HT1080 (cell line): ENCODE measurements at places on chromosomes 3 and 15. TPM values are rescaled to one million over a fixed set of nuclear protein-coding genes. Genes with fewer than 3 reads are reported as not detected.

Gene VILL
- total RNA-seq, result 1.0 and 1.1 TPM in 2 replicates

Gene NPRL2
- 47.5 and 57.4 TPM in 2 replicates for total RNA-seq

Gene MASP1
- total RNA-seq, result 1.3 TPM in 1 of 2 replicates, not detected in the other

Gene PCCB
- total RNA-seq, result 78.8 and 87.1 TPM in 2 replicates

Gene TMEM87A
- total RNA-seq, result 31.3 and 42.4 TPM in 2 replicates

Gene CSTA
- total RNA-seq, result 0.34 and 1.7 TPM in 2 replicates

Gene SNX4
- total RNA-seq, result 22.3 and 25.7 TPM in 2 replicates

Gene FAM3D
- total RNA-seq, result not detected in 2 replicates

Gene NANOGP8
- not detected in 2 replicates for total RNA-seq

Gene CELSR3
- 3.5 and 3.8 TPM in 2 replicates for total RNA-seq

Gene GPR149
- total RNA-seq, result not detected in 2 replicates

Gene RNU5B-1
- total RNA-seq, result not detected in 2 replicates

Gene SLC38A3
- 2.2 TPM in 1 of 2 replicates, not detected in the other for total RNA-seq

Gene HTR3C
- total RNA-seq, result not detected in 2 replicates

Gene ELP6
- 65.0 and 65.8 TPM in 2 replicates for total RNA-seq

Gene NEDD4
- total RNA-seq, result 17.5 and 19.5 TPM in 2 replicates

GRCh38 chr3:31456373-31456772 lies 76.4 kb upstream of the STT3B start:
- DNase-seq, result no peak

DNA sequence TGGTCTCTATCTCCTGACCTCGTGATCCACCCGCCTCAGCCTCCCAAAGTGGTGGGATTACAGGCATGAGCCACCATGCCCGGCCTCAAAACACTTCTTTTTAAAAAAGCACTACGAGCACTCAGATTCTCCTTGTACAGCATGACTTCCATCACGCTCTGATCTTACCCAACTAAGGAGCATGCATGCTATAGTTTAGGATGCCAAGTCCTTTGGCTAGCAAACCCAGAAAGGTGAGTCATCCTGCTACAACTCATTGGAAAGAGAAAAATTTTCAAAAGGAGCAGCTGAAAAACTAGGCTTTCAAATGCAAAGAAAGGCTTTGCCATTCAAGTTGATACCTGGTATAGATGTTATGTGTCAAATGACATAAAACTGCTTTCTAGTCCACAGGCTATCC lies 70.3 kb upstream of the PRICKLE2 start:
- peak; percentile 77 for DNase-seq

DNA sequence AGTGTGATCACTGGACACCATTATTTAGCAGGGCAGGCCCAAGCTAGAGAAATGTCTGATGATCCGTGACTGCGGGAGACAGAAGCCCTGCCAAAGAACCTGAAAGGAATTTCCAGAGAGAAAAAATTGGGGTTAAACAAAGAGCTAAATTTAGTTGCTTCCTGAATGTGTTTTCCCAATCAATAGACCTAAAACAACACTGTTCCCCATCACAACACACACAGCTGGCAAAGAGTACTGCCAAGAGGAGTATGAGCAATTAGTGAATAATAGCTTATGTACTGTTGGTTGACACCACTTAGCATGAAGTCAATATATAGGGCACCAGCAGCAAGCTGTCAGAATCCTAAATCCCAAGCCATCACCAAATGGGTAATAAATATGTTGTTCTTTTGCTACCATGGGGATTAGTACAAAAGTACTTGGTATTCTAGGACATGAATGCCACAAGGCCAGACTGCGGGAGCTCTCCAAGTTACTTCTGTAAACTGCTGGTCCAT lies 35.7 kb downstream of the CLK3 start:
- no peak for DNase-seq

GRCh38 chr3:129585949-129586657 lies 20.4 kb downstream of the PLXND1 start:
- DNase-seq, result no peak

DNA sequence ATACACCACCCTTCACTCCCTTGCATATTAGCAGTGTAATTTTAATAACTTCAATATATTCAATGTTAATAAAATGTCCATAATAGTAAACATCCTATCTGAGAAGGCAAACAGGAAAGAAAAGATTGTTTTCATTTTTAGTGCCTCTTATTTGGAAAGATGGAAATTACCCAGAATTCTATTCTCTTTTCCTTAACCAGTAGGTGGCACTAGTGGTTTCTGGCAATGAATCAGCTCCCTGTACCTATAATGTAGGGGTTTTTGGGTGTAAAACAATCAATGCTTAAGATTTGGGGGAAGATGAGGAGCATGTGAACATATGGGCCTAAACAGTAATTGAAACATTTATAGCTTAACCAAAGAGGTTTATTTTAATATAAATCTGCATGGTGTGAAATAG lies 5.7 kb upstream of the SEMA6D start:
- DNase-seq, result peak; percentile 13

DNA sequence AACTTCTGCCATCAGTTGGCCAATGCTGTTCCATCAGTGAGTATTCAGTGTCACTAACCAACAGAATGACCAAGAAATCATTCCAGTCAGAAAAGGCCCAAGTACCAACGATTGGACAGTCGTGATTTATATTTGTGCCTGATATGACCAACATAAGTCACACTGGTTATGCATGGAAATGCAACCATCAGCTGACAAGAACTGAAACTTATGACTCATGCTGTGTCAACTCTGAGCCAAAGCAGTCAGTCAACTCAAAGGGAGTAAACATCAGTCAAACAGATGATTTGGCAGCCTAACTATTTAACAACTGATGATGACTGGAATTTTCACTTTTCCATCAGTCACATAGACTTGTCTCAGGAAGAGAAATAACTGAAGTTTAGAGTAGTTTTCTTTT lies 142.4 kb downstream of the ANXA2 start:
- DNase-seq, result peak; percentile 65

- no peak for DNase-seq
These were observed 3.6 kb downstream of the MAP4 start for GRCh38 chr3:48012659-48013058.

- DNase-seq, result no peak
These were observed 177.2 kb downstream of the LRRC3B start for GRCh38 chr3:26799679-26800317.

GRCh38 chr15:74657846-74658245 lies 38.0 kb downstream of the EDC3 start:
- peak; percentile 13 for DNase-seq

DNA sequence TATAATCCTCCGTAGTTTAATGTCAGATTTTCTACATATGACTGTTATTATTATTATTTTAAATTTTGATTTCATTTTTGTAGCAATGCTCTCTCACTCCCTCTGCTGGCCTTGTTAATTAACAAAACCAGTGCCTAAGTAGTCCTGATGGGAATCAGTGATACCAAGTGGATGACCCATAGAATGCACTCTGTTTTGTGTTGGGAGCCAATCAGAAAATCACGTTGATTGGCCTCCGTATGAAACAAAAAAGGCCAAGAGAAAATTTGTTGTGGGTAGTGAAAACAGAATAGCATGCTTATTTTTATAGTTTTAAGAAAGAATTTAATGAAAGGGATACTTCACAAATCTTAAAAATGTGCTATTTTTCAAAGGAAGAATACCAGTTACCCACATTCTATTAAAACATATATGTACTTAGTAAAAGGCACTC lies 34.4 kb upstream of the MEIS2 start:
- peak; percentile 31 for DNase-seq

GRCh38 chr15:36844534-36844998 lies 255.8 kb downstream of the MEIS2 start:
- DNase-seq, result no peak

DNA sequence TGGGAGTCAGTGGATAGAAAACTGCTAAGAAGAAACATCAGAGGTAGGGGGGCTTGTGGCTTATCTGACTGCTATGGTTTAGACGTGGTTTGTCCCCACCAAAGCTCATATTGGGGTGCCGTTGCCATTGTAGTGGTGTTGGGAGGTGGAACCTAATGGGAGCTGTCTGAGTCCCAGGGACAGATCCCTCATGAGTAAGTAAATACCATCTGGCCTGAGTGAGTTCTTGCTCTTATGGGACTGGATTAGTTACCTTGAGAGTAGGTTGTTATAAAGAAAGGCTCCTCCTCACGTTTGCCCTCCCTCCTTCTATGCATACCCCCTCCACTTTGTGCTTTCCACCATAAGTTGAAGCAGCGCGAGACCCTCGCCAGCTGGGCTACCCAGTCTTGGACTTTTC lies 53.4 kb upstream of the VILL start:
- no peak for DNase-seq

DNA sequence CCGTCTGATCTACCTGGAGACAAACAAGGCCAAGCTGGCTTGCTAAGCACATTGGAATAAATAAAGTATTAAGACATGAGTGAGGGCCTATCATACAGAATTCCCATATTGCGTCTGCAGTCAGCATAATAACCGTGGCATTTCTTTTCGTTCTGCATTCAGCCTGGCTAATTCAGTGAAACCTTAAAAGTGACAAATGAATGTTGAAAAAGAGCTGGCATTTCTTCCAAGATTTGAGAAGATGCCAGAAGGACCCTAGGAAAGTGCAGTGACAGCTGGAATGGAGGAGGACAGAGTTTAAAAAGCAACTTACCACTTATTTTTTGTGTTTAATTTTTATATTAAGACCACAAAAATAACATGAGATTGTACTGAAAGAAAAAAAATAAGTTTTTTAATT lies 67.1 kb downstream of the SUCLG2 start:
- no peak for DNase-seq

- peak; percentile 44 for DNase-seq
These were observed 1050.2 kb downstream of the AGBL1 start for GRCh38 chr15:87129916-87130315.

- no peak for DNase-seq
These were observed 34.0 kb downstream of the CBLB start for GRCh38 chr3:105834768-105835167.

- DNase-seq, result no peak
These were observed 196.8 kb upstream of the LPP start for GRCh38 chr3:187957165-187957581.

DNA sequence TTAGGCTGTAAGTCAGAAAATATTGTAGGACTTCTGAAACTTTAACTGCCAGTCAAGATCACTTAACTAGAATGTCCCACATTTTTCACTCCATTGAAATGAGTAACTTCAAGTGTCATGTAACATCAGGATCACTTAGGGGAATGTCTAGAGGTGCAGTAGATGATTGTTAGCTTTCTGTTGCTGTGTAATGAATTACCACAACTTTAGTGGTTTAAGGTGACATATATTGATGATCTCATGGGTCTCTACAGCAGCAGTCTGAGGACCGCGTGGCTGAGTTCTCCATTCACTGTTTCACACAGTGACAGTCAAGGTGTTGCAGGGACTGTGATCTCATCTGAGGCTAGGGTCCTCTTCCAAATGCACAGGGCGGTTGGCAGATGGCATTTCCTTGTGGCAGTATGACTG lies 82.7 kb downstream of the SLC25A26 start:
- no peak for DNase-seq

GRCh38 chr3:137770066-137770834 lies 6.1 kb downstream of the SOX14 start:
- no peak for DNase-seq

DNA sequence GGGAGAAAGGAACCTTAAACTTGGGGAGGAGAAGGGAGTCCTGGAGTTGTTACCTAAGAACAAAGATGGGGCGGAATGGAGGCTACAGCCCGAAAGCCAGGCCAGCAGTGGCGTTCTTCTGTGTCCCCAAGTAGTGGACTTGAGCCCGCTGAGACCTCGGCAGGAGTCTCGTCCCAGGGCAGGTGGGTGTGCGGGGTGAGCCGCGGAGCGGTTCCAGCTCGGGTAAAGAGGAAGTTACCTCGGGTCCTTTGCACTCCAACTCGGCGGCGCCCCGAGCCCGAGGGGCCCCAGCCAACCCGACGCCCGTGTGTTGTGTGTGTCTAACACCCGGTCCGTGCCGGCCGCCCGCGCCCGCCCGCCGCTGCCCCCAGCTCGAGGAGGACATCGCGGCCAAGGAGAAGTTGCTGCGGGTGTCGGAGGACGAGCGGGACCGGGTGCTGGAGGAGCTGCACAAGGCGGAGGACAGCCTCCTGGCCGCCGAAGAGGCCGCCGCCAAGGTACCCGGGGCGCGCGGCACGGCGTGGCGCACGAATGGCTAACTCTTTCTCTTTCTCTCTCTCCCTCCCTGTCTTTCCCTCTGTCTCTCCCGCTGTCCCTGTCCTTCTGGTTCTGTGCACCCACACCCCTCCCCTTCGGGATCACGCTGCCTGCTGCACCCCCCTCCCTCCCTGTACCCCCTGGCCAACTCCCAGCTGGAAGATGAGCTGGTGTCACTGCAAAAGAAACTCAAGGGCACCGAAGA lies 959 bp downstream of the TPM1 start:
- no peak for DNase-seq

DNA sequence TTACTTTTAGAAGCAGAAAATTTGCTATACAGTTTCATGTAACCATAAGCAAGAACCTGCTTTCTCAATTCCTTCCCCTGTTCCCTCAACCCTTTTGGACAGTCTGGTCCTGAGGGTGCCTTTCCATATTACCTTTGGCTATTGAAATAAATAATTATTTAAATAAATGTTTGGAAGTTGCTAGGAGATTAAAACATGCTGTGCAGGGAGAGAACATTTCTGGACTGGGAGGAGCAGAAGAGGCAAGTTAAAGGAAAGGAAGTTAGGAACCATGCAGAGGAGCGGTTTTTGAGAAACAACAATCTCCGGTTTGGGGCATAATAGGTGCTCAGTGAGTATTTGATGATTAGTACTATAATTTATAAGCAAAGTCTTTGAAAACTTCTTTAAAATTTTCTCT lies 41.8 kb downstream of the ZNF609 start:
- DNase-seq, result no peak

GRCh38 chr15:38069511-38070011 lies 135.1 kb downstream of the TMCO5A start:
- DNase-seq, result peak; percentile 83

DNA sequence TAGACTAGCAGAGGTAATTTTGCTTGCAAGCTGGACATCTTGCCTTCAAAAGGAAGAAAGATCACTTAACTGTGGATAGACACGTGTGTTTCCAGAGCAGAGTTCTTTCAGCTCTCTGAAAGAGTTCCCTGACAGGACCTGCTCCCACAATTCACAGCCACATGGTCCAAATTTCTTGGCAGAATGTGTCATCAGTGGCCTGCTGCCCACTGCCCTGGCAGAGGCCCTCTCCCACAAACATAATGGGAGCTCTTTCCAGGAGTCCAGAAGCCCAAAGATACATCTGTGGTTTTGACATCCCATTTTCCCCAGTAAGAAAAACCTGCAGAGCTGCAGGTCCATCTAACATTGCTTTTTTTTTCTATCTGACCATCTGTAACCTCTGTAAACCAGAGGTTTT lies 48.3 kb downstream of the SERPINI1 start:
- peak; percentile 34 for DNase-seq

DNA sequence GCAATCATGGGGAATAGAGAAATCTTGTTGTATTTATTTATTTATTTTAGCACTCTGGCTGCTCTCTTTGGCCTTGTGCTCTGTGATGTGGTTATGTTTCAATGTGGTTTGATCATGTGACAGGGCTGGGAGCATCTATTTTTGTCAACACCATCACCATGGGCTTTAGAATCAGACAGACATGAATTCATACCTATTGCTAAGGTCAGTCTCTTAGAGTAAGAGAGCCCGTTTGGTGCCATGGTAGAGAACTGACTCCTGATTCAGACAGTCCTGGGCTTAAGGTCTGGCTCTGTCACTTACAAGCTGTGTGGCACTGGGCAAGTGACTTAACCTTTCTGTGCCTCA lies 157.0 kb downstream of the RYR3 start:
- DNase-seq, result no peak
